ENCODE measurements at places on chromosomes 1 and 21.

- DNase-seq: no peak
These were observed 15.8 kb downstream of the SNX7 start for GRCh38 chr1:98677288-98677687.

DNA sequence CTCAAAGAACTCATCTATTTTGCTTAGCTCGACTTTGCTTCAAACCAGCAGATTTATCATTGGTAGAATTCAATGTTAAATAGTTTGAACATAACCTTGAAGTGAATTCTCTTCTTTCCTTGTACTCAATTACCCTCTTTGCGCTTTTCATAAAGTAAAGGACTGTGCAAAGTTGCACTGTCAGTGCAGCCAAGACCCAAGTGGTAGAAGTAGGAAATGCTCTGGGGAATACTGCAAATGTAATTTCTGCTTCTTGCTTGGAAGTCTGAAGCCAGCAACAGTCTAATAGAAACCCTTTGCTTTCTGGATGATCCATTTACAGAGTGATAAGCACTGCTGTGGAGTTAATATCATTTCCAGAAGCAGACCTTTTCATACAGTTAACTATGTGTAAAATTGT, 936.7 kb upstream of the TMPRSS15 start:
- DNase-seq: no peak

GRCh38 chr1:161098210-161099068, at the start of gene KLHDC9:
Gene KLHDC9 (plus strand): TSS chr1:161098361. CDS start chr1:161098536, 175 bp downstream.
- DNase-seq: no peak

DNA sequence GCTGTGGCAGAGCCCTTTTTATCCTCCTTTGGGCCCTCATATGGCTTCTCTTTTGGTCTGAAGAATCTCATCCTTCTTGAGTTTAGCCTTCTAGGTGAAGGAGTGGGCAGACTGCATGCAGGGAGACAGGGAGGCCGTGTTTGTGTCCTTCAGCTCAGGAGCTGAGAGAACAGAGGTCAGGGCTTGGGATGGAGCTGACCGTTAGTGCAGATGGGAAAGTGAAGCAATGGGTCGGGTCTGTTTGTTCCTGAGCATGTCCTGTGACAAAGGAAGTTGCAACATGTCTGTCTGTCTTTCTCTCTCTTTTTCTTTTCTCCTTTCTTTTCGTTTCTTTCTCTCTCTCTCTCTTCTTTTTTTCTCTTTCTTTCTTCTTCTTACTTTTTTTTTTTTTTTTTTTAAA, 14.9 kb downstream of the MAPKAPK2 start:
- DNase-seq: no peak

GRCh38 chr21:42461185-42461520, 34.9 kb downstream of the RSPH1 start:
- no peak for DNase-seq

DNA sequence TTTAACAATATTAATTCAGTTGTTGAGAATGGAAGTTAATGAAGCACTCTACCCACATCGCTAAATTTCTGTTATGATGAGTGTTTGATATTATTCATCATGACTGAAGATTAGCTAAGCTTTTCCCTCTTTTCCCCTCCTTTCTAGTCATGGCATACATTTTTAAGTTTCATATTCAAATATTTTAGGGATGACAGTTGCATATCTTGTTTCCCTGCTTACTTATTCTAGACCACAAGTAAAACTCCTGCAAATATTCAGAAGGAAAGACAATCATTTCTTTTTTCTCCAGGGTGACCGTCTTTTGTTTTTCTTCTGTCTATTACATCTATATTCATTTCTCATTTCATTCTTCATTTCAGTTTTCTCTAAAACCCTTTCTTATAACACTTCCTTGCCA, 906.0 kb downstream of the ADGRL2 start:
- DNase-seq: no peak

DNA sequence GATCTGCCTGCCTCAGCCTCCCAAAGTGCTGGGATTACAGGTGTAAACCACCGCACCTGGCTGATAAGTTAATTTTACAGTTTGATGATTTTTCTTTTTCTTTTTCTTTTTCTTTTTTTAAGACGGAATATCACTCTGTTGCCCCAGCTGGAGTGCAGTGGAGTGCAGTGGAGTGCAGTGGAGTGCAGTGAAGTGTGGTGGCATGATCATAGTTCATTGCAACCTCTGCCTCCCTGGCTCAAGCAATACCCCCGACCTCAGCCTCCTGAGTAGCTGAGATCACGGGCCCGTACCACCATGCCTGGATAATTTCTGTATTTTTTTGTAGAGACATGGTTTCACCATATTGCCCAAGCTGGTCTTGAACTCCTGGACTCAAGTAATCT, 84.4 kb upstream of the CXADR start:
- no peak for DNase-seq

DNA sequence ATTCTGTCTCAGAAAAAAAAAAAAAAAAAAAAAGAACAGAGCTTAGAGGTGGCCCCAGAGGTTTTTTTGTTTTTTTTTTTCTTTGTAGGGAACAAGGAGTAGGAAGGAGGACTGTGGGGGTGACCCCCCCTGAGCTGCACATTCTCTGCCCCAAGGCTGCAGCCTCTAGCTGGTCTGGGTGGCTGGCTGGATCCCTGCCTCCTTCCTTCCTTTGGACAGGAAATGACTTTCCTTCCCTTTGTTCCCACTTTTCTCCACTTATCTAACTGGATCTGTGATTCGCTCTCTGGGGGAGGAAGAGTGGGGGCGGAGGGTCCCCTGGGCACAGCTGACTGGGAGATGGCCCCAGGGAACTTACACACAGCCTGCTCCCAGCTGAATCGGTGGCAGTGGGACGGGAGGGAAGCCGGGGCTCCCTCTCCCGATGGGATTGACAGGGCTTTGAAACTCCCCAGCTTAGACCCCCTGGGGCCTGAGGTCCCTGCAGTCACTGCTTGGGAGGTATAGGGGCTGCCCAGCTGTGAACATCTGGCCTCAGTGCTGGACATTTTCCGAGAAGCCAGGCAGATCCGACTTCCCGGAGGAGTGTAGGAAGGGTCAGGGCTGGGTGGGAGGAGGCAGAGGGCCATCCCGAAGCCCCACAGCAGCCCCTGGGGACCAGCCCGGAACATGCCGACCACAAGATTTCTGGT, 2.1 kb downstream of the FBLIM1 start:
- DNase-seq: no peak

DNA sequence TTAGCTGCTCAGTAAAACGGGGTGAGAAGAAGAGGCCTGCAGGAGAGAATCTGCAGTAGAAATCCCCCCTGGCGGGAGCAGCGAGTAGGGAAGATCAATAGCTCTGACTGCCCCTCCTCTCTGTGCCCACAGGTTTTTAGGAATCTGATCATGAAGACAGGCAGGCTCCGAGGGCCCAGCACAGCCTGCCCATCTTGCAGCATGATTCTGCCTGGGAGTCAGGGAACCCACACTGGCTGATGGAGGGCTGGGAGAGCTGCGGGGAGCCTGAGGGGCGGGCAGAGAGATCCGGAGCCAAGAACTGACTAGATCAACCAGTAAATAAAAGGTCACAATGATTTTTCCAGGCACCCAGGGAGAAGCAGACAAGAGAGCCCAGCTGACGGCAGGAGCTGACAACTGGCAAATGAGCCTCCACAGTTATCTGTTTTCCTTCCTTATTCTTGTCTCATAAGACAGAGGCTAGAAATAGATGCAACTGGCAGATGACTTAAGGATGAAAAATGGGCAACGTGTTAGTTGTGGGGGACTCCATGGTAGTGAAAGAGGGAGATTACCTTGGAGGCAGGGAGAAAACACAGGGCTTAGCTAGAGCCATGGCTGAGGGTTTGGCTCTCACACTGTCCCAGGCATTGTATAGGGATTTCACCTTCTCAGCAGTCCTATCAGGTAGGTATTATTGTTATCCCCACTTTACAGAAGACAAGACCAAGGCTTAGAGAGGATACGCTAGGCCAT, 116.2 kb downstream of the PLXNA2 start:
- no peak for DNase-seq

DNA sequence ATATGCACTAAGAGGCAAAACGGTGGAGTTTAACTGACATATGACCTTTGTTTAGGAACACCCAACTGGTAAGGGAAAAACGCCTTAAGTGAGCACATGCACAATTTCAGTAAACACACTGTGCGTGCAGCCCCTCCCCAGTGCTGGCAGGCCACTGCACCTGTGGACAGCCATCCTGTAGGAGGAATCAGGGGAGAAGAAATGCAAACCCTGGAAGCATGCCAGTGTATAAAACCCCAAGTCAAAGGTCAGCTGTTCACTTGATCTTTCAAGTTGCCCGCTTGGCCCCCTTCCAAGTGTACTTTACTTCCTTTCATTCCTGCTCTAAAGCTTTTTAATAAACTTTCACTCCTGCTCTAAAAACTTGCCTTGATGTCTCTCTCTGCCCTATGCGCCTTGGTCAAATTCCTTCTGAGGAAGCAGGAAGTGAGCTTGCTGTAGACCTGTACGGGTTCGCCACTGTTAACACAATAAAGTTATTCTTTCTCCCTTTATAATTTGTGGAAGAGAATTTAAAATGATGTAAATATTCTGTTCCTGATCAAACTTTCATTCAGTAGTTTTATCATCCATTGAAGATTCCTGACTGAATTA, 31.8 kb downstream of the USP25 start:
- no peak for DNase-seq

DNA sequence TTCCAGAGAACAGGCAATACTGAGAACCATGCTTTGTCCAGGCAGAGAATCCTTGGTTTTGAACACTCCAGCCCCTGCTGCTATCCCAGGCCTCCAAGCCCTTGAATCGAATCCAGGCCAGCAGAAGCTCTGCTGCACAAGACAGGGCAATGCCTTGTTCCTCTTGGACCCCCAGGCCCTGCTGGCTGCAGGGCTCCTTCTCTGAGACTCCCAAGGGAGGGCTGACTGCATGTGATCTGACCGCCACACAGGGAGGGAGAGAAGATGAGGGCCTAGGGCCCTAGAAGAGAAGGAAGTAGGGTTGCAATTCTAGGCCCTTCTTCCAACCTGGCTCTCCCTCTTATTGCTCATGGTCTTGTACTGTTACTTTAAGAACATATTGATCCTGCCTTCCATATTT, 160.6 kb upstream of the EDN2 start:
- no peak for DNase-seq

- no peak for DNase-seq
These were observed at the start of gene SPSB1 for GRCh38 chr1:9292361-9293240. Gene SPSB1 (plus strand): TSS chr1:9292894. CDS start chr1:9355892, 62,998 bp downstream.

- no peak for DNase-seq
These were observed 123.7 kb downstream of the NOS1AP start for GRCh38 chr1:162193221-162193620.

- no peak for DNase-seq
These were observed 58.2 kb upstream of the LRRC8B start for GRCh38 chr1:89466307-89466930.

DNA sequence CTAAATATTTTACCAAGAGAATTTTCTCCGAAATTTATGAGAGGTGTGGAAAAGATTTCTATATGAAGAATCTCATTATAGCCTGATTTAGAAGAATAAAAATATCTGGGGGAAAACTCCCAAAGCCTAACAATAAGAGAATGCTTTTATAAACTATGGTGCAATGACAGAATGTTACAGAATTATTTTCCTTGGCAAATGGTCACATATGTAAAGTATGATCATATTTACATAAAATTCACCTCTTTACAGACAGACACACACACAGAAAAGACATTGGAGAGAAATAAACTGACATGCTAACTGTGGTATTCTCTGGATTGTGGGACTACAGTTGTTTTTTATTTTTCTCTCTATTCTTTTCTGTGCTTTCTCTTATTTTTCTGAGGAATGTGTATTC, 226.3 kb upstream of the USP24 start:
- DNase-seq: no peak

GRCh38 chr1:217402301-217402700, 228.6 kb downstream of the GPATCH2 start:
- DNase-seq: no peak

GRCh38 chr1:23591460-23592208, 32.3 kb upstream of the ID3 start:
- DNase-seq: no peak

Data from esophagus squamous epithelium (tissue), 5 donors.